Activated T-helper 2 cell treated with anti-CD3 and anti-CD28 coated beads, Interferon-gamma antibody, Interleukin-2, Interleukin-4, amounts not matched to agents 10 μg/mL and 5 μg/mL and 100 μg/mL, durations not matched to agents 14 hours and 24 hours and 36 hours (primary cell): ENCODE measurements at places on chromosomes 7 and 10. TPM values are rescaled to one million over a fixed set of nuclear protein-coding genes. Genes with fewer than 3 reads are reported as not detected.

GRCh38 chr10:98619446-98619845 is 172.7 kb upstream of the HPS1 start:
- DNase-seq: no peak

- no peak for DNase-seq
Measured at GRCh38 chr7:135186841-135187253, 16.3 kb upstream of the CYREN start.

DNA sequence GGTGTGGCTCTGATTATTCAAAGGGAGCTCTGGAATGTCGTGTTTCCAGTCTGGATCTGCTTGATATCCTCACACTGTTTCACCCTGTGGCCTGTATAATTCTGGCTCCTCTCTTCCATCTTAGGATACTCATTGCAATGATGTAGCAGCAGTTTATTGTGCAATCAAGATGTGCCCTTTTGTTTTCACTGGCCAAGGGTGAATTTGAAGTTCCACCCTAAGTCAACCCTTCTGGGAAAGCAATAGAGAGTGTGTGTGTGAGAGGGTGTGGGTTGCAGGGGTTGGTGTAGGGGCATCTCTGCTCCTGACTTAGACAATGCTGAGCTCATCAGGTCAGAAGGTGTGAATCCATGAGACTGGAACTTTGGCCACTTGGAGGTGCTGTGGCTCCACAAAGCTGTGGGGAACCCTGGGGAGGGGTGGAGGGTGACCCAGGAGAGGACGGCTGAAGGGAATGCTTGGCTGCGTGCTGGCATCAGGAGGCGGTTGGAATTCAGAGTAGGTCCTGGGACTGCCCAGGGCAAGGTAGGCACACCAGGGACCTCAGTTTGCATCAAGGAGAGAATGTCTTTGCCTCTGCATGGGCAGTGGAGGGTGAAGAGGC is 118.0 kb upstream of the PRSS58 start:
- DNase-seq: no peak

DNA sequence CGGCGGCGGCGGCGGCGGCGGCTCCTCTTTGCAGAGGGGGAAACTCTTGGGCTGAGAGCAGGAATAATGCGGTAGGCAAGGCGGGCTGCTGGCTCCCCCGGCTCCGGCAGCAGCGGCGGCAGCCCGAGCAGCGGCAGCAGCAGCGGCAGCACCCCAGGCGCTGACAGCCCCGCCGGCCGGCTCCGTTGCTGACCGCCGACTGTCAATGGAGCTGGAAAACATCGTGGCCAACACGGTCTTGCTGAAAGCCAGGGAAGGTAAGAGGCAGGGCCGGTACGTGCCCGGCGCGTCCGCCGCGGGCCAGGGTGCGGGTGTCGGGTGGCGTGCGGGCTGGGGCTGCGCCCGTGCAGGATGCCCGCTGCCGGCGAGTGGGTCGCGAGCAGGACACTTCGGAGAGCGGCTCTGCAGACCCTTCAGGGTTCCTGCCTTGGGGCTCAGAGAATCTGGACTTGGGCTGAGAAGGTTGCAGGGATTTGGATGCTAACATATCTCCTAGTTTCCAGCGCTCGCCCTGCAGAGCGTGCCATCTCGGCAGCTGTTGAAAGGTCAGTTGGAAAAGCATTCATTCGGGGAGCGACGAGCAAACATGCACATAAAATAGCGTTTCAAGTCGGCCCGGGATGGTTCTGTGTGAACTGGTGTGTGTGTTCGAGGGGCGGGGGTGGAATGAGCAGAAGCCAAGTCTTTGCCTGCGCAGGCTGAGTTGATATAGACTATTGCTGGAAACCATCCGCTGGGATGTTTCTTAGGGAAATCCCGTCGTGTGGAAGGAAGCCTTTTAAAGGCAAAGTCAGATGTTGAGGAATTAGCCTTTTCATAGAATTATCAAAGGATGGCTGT is 562 bp downstream of the GRK5 start:
- DNase-seq: peak; percentile 52

GRCh38 chr7:107446988-107447387 is 22.9 kb upstream of the GPR22 start:
- DNase-seq: no peak

DNA sequence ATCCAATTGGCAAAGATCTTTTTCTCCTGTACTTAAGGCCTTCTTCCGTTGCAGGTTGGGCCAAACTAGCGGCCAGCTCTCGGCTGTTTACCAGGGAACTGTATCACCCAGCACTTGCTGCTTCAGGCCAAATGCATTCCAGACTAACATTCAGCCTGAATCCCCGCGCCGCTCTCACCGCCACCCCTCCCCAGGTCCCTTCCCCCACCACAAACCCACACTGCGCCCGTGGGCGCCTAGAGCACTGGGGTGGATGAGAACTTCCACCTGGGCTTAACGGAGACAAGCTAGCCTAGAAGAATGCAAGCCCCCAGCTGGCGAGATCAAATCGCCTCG is 676 bp downstream of the TCAF1 start:
- no peak for DNase-seq

DNA sequence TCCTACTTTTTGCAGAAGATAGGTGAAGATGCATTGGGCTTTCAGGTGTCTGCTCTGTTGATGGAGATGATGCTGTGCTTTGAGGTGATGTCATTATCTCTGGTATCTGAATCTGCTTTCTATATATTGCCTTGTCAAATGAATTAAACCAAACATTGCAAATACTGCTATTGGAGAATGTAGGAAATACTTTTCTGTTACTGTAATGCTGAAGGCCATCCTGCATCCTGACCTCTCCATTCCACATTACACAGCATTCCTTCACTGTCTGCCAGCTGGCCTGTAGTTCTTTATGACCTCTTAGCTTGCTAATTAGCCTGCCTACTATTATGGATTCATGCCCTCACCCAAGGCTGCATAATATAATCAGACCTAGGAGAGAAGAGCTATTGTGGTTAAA is 73.2 kb downstream of the VCL start:
- no peak for DNase-seq

DNA sequence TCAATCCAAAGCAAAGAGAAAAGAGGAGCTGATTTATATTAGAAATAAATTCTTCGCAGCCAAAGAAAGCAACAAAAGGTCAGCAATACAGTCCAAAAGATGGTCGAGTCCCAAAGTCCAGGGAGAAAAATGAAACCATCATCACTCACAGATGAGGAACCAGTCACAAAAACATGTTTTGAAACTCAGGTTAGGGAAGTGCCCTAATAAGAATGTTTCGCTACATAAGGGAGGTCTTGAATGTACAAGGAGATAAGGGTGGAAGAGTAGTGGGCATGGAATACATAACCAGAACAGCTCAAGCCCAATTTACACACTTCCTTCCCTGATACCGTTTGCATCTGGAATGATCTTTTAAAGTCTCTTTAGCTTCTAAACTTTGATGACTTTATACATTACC is 53.6 kb downstream of the VPS41 start:
- no peak for DNase-seq

- no peak for DNase-seq
Measured at GRCh38 chr7:148474481-148475025, 116.0 kb upstream of the C7orf33 start.

- DNase-seq: no peak
Measured at GRCh38 chr7:70645876-70646351, 486.0 kb upstream of the GALNT17 start.

- no peak for DNase-seq
Measured at GRCh38 chr7:105213611-105214010, 175.1 kb downstream of the SRPK2 start.

DNA sequence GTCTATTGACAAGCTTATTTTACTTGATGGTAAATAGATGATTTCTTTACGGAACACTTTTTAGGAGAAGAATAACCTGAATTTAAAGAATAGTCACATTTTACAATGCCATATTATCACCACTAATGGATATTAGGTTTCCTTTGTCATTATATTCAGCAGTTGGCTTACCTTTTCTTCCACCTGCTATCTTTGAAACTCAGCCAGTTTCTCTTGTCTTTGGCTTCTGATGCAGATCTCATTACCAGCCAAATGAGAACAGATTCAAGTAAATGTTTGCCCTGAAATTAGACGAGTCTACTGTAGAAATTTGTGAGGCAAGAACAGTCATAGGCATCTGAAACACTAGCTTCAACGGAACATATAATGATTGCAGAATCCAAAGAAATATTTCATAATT is 85.5 kb upstream of the OIT3 start:
- DNase-seq: no peak

DNA sequence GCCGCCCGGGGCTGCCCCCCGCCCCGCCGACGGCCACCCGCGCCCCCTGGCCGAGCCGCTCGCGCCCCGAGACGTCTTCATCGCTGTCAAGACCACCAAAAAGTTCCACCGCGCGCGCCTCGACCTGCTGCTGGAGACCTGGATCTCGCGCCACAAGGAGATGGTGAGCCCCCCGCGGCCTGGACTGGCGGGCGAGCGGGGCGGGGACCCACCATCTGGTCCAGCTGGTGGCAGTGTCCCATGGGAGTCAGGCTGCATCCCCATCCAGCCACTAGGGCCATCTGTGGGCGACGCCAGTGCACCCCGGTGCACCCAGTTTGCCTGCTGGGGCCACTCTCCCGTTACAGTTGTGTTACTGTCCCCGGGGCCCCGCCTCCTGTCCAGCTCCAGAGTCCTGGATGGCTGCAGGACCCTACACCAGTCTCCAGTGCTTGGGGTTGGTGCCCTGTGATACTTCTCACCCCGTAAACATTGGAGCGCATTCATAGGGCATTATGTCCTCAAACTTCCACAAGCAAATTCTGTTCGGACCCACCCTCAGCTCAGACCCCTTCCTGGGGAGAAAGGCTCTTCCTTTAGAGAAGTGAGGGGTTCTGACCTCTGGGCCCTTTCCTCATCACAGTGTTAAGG is 672 bp downstream of the LFNG start:
- peak; percentile 29 for DNase-seq

GRCh38 chr10:10056961-10057360 is 960.7 kb upstream of the CELF2 start:
- DNase-seq: no peak

DNA sequence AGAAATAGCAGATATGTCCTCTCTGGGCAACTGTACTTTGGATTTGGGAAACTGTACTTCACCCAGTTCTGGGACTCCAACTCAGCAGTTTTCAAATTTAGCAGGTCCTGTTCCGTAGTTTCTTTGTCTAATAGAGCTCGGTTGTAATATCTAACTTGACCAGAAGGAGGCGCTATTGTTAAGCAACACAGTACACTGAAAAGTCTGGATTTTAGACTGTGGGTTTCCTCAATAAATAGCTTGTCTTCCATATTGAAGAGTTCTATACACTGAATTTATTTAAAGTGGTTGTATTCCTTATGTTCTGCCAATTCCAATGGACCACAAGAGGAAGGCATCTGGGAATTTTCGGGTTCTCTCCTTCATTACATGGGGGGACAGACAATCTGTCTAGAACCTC is 39.8 kb downstream of the ELFN1 start:
- no peak for DNase-seq

GRCh38 chr7:115879171-115879570 is 151.4 kb downstream of the TFEC start:
- DNase-seq: no peak

GRCh38 chr10:33290321-33291052 is 44.0 kb downstream of the NRP1 start:
- no peak for DNase-seq

- DNase-seq: no peak
Measured at GRCh38 chr10:123908379-123908778, 16.8 kb upstream of the CPXM2 start.

DNA sequence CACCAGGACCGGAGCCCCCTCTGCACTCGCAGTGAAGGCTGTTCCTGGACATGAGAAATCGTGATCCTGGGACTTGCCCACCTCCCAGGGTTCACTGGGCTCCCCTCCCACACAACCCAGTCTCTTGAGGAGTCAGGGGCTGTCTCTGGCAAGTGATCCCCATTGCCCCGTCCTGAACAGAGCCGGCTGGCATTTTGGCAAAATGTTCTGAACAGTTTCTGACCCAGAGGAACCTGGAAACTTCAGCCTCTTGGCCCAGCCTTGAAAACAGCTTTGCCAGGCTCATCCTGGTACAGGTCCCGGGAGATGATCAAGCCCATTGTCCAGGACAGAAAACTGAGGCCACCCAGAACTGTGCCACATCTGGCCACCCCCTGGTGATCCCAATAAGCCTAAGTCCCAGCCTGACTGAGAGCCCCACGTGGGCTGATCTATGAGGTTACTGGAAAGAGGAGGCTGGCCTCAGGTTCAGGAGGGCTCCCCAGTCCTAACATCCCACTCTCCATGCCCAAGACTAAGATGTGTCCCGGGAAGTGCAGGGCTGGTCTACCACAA is 115.7 kb downstream of the OAT start:
- DNase-seq: no peak

DNA sequence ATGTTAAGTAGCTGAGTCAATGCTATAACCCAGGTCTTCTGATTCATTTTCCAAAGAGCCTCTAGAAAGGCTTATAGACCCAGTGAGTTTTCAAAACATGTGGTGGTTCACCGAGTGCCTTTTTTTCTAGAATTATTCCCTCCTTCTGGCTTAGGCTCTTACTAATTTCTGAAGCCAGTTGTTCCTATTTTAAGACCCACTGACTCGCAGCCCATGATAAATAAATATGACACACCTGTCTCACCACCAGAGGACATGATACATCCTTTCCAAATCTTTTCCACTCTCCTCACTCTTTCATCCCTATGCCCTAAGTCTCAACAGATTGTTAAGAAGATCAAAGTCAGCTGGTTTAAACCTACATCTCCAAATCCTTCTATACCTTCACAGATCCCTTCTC is 126.0 kb upstream of the WNT16 start:
- no peak for DNase-seq

DNA sequence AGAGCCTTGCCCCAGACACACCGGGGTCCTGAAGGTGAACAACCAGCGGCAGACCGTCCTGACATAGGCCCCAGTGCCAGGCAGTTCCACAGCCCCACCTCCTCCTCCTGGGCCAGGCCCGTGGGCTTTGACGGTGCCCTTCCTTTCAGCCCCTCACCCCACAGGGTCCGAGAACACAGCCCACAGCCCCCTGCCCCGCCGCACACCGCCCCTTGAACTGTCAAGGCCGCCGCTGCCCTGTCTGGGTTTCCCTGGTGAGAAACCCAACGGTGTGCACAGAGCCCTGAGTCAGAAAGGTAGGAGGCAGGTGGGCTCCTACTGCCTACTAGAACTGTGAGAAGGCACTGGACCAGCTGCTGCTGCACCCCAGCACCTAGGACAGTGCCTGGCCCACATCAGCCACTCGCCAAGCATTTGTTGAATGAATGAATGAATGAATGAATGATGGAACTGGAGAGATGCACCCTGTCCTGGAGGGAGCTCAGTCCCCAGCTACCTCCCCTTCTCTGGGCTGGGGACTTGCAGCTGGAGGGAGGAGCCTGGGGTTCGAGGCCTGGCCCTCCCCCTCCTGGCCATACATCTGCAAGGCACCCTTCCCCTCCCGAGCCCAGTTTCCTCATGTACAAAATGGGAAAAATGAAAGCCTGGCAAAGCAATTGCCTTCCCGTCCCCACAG is 117.9 kb downstream of the SLIT1 start:
- DNase-seq: no peak

GRCh38 chr10:73867126-73867807 is 7.1 kb downstream of the CAMK2G start:
- DNase-seq: no peak

- no peak for DNase-seq
Measured at GRCh38 chr7:92682903-92683539, 92.8 kb upstream of the FAM133B start.

ADAM12 gene
- total RNA-seq: 0.02 and 0.05 TPM in 2 replicates

SP4 gene
- total RNA-seq: 17.9 and 19.2 TPM in 2 replicates

TDRD1 gene
- total RNA-seq: 0.11 and 0.30 TPM in 2 replicates

MYOZ1 gene
- total RNA-seq: not detected in 2 replicates

IL15RA gene
- 19.2 and 19.8 TPM in 2 replicates for total RNA-seq

NPC1L1 gene
- not detected in 2 replicates for total RNA-seq

SMO gene
- 0.64 and 0.89 TPM in 2 replicates for total RNA-seq

LRMDA gene
- total RNA-seq: not detected in 2 replicates

IL6 gene
- not detected in 2 replicates for total RNA-seq

ASZ1 gene
- total RNA-seq: not detected in 2 replicates

GOLGA7B gene
- total RNA-seq: 0.34 and 0.62 TPM in 2 replicates

BZW2 gene
- 82.9 and 90.2 TPM in 2 replicates for total RNA-seq

HEPACAM2 gene
- total RNA-seq: not detected in 2 replicates

SLC16A9 gene
- total RNA-seq: 1.9 and 2.1 TPM in 2 replicates
